ENCODE measurements at places on chromosomes 6 and 20.

GRCh38 chr6:156651486-156651885 is 125.7 kb upstream of the ARID1B start:
- DNase-seq = no peak

DNA sequence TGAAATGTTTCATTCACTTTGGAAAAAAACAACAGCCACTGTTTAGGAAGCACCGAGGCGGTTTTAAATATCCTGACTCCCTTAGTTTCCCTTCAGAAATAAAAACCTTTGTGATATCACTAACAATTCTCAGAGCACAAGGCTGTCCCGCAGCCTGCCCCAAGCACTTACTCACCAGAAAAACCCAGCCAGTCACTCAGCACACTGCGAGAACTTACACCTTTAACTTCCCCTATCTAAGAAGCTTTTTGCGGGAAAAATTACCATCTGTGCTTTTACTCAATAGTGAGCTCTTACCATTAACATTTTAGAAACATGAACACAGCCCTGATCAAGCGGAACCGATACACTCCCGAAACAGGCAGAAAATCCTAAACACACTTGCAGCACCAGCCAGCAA is 9.3 kb downstream of the ZBTB46 start:
- DNase-seq = no peak

GRCh38 chr6:121890307-121890910 is 455.0 kb downstream of the GJA1 start:
- DNase-seq = no peak

- no peak for DNase-seq
These were observed 215.3 kb upstream of the SSTR4 start for GRCh38 chr20:22819784-22820183.

- no peak for DNase-seq
These were observed 54.8 kb upstream of the SGK1 start for GRCh38 chr6:134372603-134373281.

- no peak for DNase-seq
These were observed 78.8 kb upstream of the ZNFX1 start for GRCh38 chr20:49356676-49357075.

DNA sequence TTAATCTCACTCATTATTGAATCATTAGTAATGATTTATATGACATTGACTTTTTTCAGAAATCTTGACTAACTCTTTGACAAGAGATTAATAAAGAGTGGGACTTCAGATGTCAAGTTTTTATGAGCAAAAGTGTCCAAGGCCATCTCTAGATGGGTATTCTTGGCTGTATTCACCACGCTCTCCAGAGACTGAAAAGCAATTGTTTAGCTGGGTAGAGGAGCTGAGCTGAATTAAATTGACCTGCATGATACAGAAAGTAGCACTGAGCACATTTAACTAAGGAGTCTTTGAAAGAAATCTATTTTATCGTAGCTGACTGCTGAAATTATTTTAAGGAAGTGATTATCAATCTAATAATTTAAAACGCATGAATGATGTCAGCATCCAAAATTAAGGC is 89.4 kb downstream of the LINC00237 start:
- no peak for DNase-seq

DNA sequence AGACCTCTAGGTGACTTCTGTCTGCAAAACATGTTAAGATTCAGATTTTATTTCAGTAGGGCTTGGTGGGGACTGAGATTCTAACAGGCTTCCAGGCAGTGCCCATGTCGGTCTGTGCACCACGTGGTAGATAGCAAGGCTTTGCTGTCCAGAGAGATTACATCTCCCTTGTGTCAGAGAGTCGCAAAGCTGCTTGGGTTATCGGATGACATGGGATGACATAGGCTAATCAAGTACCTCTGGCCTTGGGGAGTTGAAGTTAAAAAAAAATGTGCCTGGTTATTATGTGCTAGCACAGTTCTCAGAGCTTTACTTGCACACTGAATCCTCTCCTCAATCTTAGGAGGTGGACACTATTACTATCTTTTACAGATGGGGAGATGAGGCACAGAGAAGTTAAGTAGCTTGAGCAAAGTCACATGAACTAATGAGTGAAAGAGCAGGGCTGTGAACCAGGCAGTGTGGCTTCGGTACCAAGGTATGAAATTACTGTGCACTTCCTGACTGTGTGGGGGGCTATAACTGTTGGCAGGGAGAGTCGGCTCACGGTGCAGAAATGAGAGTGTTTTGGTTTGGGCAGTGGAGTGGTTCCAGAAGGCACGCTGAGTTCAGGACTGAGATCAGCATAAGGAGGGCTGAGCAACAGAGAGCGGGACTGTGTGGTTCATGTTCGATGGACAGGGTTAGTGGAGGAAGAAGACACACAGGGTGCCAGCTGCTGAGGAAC is 41.1 kb downstream of the FARS2 start:
- DNase-seq = peak; percentile 12

GRCh38 chr6:88869263-88870020 is 94.0 kb downstream of the RNGTT start:
- DNase-seq = no peak

DNA sequence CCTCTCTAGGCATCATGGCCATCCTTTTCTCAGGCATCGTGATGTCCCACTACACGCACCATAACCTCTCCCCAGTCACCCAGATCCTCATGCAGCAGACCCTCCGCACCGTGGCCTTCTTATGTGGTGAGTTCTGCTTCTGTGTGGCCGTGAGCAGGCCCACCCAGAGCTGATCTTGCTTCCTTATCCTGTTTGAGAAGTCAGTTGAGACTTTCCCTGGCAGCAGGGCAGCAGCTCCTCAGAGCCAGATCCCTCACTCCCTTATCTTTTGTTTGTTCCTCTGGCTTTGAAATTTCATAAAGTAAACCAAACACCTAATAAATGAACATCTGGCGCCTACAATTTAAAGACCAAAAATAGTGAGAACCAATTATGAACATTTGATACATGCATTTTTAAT is 40.6 kb downstream of the SPATA2 start:
- DNase-seq = no peak

DNA sequence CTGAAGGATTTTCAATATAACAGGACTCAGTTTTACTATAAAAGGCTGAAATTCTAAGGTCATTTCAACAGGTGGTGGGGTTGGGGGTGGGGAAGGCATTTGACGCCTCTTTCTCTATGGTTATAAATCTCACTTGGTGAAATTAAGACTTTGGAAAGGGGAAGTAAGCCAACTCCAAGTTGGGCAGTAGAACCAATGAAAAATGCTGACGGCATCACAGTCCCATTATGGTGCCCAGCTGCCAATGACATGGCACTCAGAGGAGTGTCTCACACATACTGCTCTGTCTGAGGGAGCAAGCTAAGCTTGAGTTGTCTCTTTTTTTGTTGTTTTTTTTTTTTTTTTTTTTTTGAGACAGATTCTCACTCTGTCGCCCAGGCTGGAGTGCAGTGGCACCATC is 4.7 kb downstream of the SLC16A10 start:
- no peak for DNase-seq

DNA sequence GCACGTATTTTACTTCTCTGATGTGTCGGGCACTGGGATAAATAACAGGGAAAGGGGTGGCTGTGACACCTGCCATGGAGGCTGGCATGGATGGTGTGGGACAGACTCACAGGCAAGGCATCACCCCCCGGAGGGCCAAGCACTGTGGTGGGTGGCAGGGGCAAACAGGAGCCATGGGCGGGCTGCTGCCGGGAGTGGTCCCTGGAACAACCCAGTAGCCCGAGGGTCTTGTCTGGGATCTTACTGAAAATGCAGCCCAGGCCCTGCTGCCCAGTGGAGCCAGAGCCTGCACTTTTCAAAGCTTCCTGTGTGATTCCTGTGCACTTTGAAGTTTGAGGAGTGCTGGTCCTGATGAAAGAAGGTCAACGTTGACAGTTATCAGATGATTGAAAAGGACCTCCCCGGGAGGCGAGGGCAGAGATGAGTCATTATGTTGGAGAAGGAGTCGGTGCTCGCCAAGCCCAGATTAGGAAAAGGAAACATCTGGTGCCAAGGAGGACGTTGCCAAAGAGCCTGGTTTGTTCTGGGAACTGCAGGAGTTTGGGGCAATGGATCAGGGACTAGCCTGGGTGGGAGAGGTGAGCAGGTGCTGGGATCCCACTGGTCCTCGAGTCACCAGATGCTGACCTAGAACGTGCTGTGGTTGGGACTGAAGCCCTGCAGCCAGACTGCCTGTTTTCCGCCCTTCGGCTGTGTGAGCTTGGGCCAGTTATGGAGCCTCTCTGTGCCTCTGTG is 130.0 kb upstream of the GGTLC1 start:
- no peak for DNase-seq

Measured in cerebellar nuclear complex (tissue), 1 donor.